ENCODE measurements at places on chromosomes 7 and 10.

- DNase-seq: no peak
Measured at GRCh38 chr7:82726038-82726800, 282.6 kb upstream of the CACNA2D1 start.

DNA sequence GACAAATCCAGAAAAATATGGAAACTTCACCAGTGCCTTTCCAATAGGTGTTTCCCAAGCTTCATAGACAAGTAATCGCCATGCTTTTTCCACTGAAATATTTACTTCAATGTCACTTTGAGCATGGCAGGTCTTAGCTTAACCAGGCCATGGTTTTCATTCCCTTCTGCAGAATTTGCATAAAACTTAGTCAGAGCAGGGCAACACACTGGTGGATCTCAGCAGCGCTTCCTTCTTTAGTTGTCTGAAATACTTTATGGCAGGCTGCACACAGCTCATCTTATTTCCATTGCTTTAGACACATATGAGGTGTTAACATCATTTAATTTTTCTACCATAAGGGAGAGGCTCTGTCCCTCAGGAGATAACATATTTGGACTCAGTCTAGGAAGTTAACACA lies 102.9 kb upstream of the AHR start:
- DNase-seq: no peak

DNA sequence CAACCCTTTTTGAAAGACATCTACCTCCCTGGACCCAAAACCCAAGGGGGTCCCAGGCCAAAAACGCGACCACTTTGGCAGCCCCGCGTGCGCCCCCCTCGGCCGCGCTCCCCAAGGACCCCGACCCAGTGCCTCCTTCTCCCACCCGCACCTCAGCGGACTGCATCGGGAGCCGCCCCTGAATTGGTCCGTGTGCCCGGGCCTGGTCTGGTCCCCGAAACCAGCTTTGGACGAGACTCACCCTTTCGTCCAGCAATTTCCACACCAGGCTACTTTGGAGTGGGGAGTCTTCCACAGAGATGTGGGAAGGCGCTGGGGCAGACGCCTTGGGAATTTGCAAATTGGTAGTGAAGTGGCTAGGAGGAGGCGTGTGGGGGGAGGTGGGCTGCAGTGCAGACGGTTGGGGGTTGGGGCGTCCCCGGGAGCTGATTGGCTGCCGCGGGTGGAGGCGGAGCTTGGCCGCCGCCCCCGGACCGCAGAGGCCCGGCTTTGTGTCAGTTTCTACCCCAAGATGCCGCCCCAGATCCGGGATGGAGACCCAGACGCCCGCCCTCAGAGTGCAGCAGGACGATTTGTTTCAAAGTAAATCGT lies 16.9 kb downstream of the TCAF1 start:
- no peak for DNase-seq

DNA sequence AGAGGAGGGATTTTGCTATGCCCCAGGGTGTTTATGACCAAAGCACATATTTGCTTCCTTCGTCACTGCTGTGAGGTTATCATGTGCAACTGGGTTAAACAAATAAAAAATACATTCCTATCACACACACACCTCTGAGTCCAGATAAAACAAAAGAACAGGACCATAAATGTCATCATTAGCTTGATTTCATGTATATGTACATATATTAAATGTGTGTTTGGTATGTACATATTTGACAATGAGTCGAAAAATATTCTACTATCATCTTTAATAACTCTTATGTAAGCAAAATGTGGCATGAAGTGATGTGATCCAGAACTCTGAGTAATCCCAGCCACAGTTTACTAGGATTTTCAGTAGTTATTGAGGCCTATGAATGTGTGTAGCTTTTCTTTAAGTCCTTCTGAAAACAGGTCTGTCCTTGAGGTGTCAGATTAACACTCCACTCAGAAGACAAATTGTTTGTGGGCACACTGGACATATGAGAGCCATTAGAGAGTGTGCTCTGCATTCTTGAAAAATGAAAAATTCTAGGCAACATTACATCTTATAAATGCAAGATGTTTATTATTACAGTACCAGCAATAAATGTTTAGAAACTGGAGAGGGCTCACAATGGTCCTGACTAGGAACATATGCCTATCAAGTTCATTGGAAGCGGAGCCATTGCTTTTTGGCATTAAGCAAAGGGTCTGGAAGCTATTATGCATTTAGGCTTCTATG lies 335.1 kb upstream of the SEMA3A start:
- no peak for DNase-seq

- DNase-seq: no peak
Measured at GRCh38 chr10:124145109-124145870, 51.9 kb upstream of the CHST15 start.

GRCh38 chr7:140005341-140005740 lies 57.4 kb downstream of the PARP12 start:
- no peak for DNase-seq

- DNase-seq: no peak
Measured at GRCh38 chr7:130182990-130183389, 22.2 kb downstream of the TMEM209 start.

DNA sequence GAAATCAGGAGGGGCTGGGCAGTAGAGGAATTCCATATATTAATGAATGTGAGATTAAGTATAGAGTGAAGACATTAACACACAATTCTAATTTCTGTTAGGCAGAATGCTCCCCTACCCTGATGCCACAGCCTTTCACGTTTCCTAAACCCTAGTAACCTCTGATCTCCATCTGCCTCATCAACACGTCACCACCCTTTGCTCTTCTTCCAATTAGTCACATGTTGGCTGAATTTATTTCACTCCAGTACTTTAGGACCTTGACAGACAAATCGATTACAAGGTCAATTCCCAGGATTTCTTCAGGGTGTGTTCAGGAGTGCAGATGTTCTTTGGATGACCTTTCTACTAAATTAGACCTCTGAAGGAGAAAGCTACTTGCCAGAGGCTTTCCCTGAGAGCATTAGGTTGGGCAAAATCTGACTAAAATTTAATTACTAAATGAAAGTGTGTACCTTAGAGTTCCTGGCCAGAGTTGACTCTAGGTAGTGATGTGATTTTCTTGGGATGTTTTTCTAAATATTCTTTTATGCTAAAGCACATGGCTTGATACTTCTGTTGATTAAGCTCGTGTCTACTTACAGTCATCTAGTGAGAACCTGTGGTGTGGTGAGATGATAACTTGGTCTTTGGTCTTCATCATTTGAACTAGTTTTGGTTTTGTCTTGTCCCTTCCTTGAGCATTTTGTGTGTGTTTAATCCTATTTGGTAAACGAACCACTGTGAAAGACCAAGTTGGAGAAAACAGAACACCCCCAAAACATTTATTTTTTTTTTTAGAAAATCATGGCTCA lies 12.7 kb downstream of the AGR2 start:
- DNase-seq: no peak

DNA sequence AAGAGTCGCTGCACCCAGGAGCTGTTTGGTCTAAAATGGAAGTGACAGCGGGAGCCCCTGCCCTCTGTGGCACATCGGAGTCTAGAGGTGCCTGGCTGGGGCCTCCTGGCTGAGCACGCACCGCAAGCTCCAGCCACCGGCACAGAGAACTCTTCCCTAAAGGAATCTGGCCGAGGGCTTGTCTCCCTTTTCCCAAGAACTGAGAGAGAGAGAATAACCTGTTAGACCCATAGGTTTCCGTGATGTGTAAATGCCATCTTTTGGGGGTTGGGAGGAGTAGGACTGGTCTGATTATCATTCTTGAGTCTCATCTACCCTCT lies 47.3 kb downstream of the PROSER2 start:
- DNase-seq: no peak

DNA sequence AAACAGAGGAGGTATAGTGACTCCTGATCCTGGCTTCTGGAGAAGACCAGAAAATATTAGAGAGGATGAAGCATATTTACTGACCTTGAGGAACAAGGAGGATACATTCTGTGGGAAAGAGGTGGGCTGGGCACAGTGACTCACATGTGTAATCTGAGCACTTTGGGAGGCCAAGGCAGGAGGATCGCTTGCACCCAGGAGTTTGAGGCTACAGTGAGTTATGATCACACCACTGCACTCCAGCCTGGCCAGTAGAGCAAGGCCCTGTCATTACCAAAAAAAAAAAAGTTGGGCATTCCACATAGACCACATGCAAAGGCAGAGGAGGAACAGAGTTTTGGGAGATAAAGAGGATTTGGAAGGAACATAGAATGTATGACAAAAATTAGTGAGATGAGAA lies 4.4 kb upstream of the ACBD5 start:
- no peak for DNase-seq

DNA sequence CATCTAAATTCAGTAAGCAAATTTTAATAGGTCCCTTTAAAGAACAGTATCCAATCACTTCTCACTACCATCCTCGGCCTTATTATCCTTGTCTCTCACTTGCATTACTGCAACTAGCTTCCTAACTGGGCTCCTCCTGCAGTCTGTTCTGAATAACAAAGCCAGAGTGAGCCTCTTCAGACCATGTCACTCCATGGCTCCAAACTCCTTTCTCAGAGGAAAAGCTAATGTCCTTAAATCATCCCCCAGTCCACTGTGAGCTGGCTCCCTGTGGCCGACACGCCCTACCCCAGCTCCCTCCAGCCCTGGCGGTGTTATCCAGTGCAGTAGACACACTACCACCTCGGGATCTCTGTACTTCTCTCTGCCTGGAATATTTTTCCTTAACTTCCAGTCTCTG lies 80.0 kb downstream of the EPC1 start:
- DNase-seq: no peak

DNA sequence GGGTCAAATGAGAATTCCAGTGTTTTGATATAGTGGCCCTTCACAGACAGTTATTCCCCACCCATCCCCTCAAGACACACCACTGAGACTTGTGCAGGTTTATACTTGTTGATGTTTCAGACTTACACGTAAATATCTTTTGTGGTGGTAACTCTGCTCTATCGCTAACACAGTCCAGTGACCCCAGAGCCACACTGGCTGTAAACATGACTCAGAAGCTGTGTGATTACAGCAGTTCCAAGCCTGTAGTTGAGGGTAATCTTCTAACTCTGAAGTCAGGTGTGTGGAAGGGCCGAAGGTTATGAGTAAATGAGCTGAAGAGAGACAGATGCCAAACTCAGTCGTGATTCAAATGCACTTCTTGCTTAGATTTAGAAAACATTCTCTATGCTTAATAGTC lies 19.4 kb downstream of the NOBOX start:
- no peak for DNase-seq

- DNase-seq: no peak
Measured at GRCh38 chr7:43727494-43727893, 1.8 kb downstream of the COA1 start.

All from thoracic aorta (tissue), 2 donors.